Urothelium cell line (cell line): ENCODE measurements at places on chromosomes 6 and 20.

- DNase-seq, result no peak
Observed at GRCh38 chr6:124517339-124517738, 444.9 kb upstream of the RNF217 start.

DNA sequence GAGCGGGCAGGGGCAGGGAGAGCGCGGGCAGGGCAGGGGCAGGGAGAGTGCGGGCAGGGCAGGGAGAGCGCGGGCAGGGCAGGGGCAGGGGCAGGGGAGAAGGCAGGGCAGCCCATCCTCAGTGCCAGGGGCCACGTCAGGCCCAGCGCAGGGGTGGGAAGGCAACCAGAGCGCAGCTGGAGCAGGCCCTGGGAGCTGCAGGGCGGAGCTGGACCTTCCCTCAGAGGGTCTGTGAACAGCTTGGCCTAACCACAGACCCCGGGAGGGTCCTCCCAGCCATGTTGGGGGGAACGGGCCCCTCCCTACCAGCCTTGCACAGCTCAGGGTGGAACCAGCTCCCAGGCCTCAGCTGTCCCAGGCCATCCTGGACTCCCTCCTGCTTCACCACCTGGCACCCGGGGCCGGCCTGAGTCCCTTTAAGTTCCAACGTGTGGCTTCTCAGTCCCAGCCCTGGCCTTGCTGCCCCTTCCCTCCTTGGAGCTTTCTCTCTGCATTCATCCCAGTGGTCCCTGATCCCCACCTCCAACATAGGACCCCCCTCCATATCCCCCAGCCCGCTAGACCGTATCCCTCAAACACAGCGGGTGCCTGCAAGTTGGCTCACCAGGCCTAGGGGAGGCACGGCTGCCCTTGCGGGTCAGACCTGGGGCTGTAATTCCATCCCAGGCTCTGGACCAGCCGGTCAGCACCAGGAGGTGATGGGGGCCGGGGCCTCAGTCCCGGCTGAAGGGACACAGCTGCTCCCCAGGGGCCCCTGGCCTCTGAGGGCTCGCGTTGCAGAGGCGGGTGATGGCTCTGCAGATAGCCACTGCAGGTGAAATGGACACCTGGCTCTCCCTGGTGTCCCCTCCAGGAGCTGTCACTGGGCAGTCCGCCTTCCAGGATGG lies 5.6 kb upstream of the ZBTB46 start:
- DNase-seq, result no peak

DNA sequence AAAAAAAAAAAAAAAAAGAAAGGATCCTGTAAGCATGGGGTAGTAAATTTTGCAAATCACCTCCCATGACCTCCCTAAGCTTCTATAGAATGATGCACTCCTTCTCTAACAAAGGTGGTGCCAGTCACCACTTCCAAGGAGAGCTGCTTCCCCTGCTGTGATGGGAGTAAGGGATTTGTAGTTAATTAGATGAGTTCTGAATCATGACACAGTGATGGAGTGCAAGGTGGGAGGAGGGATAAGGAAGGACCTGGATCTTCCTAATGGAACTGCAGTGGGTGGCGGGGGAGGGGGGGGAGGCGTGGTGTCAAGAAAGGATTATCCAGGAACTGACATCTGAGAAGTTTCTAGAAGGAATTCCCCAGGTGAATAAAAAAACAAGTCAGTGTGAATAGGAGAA lies 47.8 kb downstream of the NRN1 start:
- DNase-seq, result no peak

DNA sequence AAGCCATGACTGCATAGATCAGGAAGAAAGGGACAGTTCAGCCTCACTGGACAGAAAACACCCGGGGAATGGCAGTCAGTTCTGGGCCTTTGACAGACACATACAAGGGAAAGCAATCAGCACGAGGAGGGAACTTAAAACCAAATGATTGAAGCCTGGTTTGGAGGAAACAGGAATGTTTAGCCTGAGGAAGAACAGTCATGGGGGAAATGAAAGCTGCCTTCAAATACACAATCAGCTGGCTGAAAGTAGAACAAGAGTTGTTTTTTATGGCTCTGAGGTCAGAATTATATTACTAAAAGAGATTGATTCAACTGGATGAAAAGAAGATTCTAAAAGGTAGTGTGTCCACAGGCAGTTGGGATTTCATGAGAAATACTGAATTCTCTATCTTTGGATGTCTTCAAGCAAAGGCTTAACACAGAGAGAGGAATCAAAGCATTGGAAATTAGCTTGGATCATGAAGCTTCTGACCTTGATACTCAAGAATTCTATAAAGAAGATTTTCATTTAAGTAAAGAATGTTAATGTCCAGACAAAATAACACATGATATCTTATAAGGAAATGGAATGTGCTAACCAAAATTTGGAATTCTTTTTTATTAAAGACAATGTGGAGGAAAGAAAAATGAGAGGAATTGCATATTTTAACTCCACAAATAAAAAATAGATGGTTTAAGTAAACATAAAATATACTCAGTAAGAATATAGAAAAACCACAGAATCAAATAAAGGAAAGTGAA lies 216.6 kb downstream of the IBTK start:
- no peak for DNase-seq

GRCh38 chr6:122614303-122614702 lies 4.1 kb downstream of the PKIB start:
- DNase-seq, result no peak

GRCh38 chr6:72787391-72788031 lies 165.6 kb downstream of the KCNQ5 start:
- DNase-seq, result peak; percentile 66

DNA sequence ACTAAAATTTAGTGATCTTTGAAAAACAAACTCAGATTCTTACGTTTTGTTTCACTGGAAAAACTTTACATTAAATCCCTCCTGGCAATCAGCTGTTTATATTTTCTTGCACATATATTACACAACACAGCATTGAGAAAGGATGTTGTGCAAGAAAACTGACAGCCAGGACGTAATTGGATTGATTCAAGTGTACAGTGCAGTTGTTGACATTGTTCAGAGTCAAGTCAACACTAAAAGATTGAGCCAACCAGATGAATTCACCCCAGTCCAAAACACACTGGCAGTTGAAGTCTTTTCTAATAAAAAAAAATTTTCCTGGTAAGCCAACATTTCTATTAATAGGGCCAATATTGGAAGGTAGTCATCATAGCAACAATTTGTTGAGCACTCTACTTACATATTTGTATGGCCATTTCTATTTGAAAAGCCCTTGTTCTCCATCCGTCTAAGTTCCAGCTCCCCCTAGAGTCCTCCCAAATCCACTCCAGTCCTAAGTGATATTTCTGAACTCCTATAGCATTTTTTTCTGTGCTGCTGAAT lies 20.9 kb upstream of the VNN1 start:
- DNase-seq, result no peak

- DNase-seq, result no peak
Observed at GRCh38 chr20:39627765-39628164, 665.6 kb downstream of the DHX35 start.

DNA sequence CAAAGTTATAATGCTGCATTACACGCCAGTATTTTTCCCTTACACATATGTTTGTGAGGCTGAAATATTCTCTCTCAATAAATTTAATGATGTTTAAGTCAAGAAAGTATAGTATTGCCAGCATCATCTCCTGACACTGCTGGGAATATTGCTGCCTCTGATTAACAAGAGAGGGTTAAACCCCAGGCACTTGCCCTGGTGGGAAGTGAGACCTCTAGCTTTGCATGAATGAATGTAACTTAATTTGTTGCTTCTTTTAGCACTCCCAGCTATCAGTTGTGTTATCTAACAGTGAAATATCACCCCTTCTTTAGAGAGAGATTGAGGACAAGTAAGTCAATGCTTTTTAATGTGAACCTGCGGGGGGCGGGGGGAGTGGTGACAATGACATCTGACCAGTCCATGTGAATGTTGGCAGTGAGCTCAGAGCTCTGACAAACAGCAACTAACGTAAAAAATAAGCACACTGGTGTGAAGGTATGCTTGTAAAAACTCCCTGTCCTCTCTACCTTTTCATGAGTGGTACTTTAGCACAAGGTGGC lies 9.8 kb downstream of the FOXA2 start:
- no peak for DNase-seq

GRCh38 chr6:151018046-151018445 lies 152.5 kb downstream of the MTHFD1L start:
- DNase-seq, result no peak

GRCh38 chr6:109718991-109719390 lies 27.9 kb downstream of the FIG4 start:
- no peak for DNase-seq

GRCh38 chr6:27890445-27891319 lies 21.5 kb downstream of the OR2B2 start:
- DNase-seq, result no peak

- DNase-seq, result peak; percentile 83
Observed at GRCh38 chr6:15062516-15063252, 183.2 kb upstream of the JARID2 start.

DNA sequence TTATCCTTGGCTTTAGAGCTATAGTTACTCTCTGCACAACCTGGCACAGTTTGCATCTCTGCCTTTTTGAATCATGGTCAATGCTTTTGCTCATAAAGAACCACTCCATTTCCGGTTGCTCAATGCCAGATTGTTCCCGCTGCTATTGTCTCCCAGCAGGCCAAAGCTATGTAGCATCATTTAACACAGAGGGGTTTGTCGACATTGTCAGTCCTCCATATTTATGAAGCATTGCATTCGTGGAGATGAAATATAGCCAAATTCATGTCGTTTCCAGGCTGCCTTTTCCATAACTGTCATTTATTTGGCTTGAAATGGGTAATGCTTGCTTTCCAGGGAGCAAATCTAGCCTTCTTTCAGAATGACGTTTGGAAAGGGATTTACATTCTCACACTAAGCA lies 598.8 kb downstream of the EPHA7 start:
- DNase-seq, result no peak

DNA sequence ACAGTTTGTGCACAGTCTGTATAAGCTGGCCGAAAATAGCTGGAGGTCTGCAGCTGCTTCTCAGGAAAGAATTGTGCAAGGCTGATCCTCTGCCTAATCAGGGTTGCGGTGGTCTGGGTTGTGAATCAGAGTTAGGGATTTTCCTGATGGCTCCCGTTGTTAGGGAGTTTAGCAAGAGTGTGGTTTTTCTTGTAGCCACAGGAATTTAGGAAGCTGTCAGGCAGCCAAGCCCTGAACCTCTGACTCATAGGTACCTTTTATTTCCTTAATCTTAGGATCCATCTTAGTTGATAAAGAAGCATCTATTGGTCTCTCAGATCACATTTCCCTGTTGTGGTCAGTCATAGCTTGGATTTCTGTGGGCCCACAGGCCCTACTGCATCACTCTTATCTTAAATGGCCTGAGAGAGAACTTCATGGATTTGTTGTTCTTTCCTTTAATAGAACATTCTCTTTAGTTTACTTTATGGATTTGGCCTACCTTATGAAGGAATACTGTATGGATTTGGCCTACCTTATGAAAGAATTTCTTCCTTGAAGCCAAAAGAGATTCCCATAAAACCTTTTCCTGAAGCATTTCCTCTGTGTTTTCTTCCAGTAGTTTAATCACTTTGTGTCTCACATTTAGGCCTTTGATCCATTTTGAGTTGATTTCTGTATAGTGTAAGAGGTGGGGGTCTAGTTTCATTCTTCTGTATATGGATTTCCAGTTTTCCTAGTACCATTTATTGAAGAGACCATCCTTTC lies 10.3 kb downstream of the KIF25 start:
- DNase-seq, result peak; percentile 84

- peak; percentile 47 for DNase-seq
Observed at GRCh38 chr20:43514648-43514999, 7.1 kb downstream of the L3MBTL1 start.

GRCh38 chr6:119347466-119348095 lies 2.0 kb downstream of the MAN1A1 start:
- peak; percentile 38 for DNase-seq

DNA sequence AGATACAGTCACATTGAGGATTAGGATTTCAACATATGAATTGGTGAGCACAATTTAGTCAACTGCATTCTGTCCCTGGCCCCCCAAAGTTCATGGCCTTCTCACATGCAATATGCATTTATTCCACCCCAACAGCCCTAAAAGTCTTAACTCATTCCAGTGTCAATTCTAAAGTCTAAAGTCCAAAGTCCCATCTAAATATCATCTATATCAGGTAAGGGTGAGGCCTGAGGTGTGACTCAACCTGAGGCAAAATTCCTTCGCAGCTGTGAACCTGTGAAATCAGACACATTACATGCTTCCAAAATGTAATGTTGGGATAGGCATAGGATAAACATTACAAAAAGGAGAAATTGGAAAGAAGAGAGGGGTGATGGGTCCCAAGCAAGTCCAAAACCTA lies 27.8 kb downstream of the CLIC5 start:
- DNase-seq, result no peak

GRCh38 chr6:39684790-39685488 lies 40.3 kb downstream of the KIF6 start:
- DNase-seq, result no peak

GRCh38 chr6:139337001-139337400 lies 37.4 kb downstream of the CITED2 start:
- DNase-seq, result no peak

DNA sequence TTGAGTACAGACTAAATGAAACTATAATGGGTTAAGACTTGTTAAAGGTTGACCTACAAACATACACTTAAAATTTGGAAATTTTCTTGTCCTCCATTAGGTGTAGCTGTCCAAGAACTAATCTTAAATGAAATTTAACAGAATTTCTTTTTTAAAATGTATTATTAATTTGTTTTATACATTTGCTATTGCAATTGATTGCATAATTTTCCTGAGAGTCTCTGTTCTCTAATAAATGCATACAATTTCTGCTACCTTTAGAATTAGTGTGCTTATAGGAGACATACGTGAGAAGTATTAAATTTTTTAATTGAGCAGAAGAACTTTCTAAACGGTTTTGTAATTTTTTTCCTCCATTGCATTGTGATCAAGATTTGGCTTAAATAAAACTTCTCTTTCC lies 1.5 kb downstream of the FAM135A start:
- no peak for DNase-seq

DNA sequence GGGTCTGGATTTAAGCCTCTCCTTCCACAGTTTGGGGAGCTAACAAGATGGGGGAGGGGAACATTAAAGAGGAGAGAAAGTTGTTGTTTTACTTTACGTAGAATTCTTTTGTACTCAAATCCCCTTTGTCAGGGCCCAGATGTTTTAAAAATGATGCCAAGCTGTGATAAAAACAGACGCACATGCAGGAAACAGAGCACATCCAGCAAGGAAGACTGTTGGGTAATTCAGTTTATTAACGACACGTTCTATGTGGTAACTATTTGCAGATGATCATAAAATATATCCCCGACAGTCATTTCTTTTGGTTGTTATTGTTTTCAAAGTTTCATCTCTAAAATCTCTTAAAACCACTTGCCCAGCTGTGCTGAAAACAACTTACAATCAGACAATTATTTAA lies 307.0 kb upstream of the PRDM1 start:
- DNase-seq, result no peak

- DNase-seq, result no peak
Observed at GRCh38 chr6:46320505-46320904, 149.7 kb upstream of the ENPP5 start.

GRCh38 chr6:86978251-86978650 lies 40.9 kb downstream of the HTR1E start:
- DNase-seq, result no peak

GRCh38 chr6:108714766-108715414 lies 133.3 kb upstream of the ARMC2 start:
- DNase-seq, result no peak
